Testis (tissue), 5 donors: ENCODE measurements at places on chromosomes 3 and 15. TPM values are rescaled to one million over a fixed set of nuclear protein-coding genes. Genes with fewer than 3 reads are reported as not detected.

Gene GRIP2
- total RNA-seq, result 2.7 TPM

Gene IL20RB
- 3.5 TPM for total RNA-seq

Gene CELSR3
- 14.3 TPM for total RNA-seq

Gene KIF15
- 10.1 TPM for total RNA-seq

Gene GOLGA8G
- 42.7 TPM for total RNA-seq

Gene ADAMTS7
- total RNA-seq, result 11.6 TPM
